Renal cortical epithelial cell (primary cell): ENCODE measurements at places on chromosomes 3 and 15.

- no peak for DNase-seq
Measured at GRCh38 chr3:114469070-114469469, 175.2 kb downstream of the TIGIT start.

GRCh38 chr15:52575072-52575471 is 6.2 kb upstream of the ARPP19 start:
- no peak for DNase-seq

- DNase-seq = no peak
Measured at GRCh38 chr3:120457827-120458226, 7.0 kb upstream of the FSTL1 start.

DNA sequence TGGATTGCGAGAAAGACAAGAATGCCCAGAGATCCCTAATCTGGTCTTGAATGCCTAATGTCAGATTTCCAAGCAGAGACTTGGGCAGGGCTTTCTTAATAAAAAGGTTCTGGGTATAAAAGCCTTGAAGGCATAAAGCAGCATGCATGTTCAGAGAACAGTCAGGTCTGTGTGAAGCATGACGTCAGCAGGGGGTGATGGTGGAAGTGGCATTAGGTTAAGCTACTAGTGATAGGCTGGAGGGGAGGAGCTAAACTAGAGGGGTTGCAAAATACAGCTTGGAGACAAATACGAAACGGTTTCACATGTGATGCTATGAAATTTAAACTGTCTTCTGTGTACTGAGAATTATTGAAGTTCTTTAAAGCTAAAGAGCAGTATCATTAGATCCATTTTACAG is 125.6 kb downstream of the VPS8 start:
- no peak for DNase-seq

- peak; percentile 25 for DNase-seq
Measured at GRCh38 chr3:86180696-86181095, 810.3 kb downstream of the VGLL3 start.

DNA sequence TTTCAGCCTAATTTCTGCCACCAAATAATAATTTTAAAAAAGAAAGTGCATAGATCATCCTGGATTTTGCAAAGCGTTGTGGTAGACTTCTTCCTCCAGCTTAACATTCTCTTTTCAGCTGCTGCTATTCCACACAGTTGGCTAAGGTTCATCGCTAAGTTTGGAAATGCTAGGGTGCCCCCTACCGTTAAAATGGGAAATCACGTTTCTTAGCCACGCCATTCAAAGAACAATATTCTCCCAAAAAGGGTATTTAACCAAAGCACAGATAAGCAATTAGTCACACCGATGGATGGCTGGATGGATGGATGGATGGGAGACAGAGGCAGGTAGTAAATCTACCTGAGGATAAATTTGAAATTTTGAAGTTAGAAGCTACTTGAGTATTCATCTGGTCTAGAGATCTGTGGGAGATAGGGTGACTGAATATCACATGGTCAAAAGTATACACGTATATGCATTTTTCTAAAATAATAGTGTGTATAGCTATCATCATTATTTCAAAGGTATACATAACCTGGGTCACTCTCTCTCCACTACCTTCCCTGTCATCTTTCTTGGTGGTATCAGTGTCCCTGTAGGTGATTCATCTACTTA is 67.2 kb downstream of the EFHB start:
- peak; percentile 54 for DNase-seq

GRCh38 chr3:178059119-178059518 is 477.1 kb upstream of the KCNMB2 start:
- no peak for DNase-seq

- no peak for DNase-seq
Measured at GRCh38 chr3:143128227-143128955, 8.8 kb downstream of the CHST2 start.

DNA sequence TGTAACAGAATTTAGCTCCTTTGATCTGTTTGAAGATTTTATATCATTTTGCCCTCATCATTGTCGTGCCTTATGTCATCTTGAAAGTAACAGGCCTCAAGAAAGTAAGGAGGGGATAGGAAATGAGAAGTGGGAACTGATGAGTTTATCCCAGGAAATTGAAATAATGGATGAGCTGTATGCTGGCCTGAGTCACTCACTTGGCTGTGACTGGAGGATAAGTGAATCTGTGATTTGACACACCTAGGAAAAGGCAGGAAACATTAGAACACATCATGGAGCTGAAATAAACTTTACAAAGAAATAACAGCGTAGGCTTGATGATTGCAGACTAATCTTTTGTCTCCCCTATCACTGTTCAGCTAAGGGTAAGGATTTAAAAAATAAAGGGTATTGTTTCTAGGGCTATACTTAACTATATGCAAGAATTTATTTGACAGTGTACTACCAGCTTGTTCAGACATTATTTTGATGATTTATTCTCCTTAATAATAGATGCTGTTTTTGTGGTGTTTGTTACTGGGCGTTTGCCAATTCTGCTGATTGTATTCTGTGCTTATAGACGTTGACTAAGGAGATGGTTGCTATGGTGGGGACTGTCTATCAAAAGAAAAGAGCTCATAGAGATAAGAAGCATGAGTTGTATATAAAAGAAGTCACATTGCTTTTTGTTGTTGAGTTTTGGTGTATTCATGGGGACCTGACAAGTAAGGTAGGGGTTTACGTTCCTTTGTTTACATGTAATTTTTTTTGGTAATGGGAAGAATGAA is 105.6 kb upstream of the ROPN1 start:
- no peak for DNase-seq

DNA sequence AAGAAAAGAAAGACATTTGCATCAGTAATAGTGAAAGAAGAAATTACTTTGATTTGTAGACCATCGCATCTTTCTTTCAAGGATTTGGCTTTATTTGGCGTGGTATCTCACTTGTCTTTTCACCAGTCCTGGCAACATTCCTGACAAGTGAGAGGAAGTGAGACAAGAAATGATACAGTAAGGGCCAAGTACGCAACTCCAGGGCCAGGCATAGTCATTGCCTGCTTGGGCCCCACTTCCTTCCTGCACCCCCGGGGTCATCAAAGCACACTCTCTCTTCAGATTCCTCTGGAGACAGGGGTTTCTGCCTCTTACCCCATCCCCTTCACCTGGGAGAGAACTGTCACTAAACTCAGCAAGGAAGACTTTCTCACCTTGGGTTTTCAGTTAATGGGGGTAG is 55.1 kb downstream of the CD47 start:
- DNase-seq = no peak

- DNase-seq = peak; percentile 92
Measured at GRCh38 chr3:184176377-184177330, 2.0 kb downstream of the AP2M1 start.

- DNase-seq = no peak
Measured at GRCh38 chr3:193599393-193599792, 6.4 kb downstream of the OPA1 start.

GRCh38 chr15:58805095-58805494 is 34.0 kb downstream of the MINDY2 start:
- no peak for DNase-seq

DNA sequence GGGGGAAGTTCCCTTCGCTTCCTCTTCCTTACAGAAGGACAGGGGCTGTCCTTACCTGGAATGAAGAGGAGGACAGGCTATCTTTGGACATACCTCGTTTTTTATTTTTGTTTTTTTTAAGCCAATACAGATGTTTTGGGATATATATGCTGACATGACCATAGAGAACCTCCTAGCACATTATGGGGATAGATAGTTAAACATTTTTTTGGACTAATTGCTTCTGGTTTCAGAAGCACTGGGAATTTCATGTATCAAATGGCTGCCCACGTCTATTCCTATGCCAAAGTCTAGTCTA is 238.2 kb upstream of the BHLHE40 start:
- no peak for DNase-seq

- DNase-seq = peak; percentile 49
Measured at GRCh38 chr3:152175528-152175889, 93.2 kb upstream of the MBNL1 start.

- peak; percentile 31 for DNase-seq
Measured at GRCh38 chr15:29270169-29270955, 740 bp upstream of the NSMCE3 start.

DNA sequence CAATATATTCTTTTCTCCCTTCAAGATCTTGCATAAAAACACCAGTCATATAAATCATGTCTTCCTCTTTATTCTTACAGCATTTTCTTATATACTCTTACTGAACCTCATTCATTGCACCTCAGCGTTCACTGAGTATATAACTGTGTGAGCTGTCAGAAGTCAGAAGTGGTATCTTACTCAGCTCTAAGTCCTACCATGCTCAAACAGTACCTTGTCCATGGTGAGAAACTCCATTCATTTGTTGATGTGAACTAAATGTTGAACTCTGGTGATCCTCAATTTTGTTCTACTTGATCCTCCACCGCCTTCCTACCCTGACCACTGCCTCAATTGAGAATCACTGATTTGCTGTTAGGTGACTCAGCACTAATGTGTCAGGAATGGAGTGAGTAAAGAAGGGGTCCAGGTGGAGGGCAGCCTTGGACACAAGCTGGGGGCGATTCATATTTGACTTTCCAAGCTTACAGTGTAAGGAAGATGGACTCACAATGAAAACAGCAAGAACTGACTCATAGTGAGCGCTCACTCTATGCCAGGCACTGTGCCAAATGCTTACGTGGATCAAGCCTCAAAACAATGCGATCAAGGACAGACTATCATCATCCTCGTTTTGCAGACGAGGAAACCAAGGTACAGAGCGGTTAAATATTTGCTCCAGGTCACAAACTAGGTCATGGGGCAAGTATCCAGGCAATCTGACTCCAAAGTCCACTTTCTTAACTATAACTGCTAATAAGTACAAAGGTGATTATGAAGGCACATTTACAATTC is 13.5 kb upstream of the ZFYVE19 start:
- peak; percentile 98 for DNase-seq

DNA sequence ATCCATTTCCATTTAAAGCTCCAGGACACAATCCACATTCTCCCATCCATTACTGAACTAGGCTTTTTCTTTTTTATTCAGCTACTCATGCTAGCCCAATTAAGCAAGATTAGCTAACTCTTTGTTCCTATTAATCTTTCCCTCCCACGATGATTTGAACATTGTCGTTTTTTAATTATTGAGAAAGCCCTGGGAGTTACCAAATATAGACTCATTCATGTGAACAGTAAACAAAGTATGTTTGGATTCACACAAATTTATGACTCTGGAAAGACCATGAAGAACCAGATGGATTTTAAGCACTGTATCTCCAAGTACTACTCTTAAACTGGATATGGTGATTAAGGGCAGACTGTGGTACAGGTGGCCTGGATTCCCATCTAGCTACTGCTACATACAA is 82.2 kb downstream of the STRIT1 start:
- DNase-seq = no peak

DNA sequence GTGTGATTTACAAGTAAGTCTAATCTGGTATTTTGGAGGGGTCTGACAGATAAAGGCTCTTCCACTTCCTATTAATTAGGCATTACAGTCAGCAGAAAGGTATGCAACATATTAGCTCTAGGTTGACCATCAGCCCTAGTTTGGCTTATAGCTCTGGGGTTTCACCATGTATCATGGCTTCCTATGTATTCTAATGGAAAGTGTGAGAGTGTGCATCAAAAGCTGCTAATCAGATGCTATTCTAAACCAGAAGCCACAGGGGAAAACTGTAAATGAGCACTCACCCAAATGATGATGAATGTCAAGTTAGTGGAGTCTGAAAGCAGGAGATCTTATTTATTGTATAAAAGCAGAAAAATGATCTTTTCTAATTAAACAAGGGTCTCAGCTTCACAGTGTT is 149.2 kb upstream of the MITF start:
- no peak for DNase-seq

DNA sequence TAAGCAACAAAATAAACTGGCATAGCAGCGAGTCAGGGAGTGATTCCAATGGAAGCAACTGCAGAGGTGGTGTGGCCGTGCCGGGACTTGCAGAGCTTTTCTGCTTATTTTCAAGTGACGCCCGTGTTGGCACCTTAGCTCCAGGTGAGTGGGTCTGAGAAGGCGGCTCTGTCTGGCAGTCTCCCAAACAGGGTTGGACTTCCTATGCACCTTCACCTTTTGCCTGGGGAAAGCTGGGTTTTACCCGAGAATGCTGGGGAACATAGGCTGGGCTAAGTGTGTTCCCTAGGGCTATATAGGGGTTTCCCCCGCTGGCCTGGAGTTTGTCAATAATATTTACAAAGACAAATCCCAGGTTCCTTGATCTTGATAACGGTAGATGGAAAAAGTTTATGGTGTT is 179.9 kb upstream of the TBL1XR1 start:
- peak; percentile 26 for DNase-seq

GRCh38 chr3:32226875-32227500 is 11.5 kb upstream of the CMTM8 start:
- DNase-seq = peak; percentile 26

DNA sequence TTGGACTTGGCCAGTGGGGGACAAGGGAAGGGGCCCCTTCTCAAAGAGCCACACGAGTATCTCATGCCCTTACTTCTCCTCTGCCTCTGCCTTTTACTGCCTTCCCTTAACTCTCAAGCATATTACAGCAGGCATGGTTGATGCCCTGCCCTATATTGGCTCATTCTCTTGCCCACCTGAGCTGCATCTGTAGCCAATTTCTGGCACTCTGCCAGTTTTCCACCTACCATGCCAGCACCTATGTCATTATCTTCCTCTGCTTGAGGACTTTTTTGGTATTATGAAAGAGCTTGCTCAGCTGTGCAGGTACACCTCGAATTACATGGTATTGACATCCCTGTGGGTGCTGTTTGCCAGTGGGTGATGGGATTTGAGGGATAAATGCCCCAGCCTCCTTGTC is 181.8 kb downstream of the OXSM start:
- DNase-seq = no peak

- no peak for DNase-seq
Measured at GRCh38 chr15:86316726-86317383, 237.2 kb downstream of the AGBL1 start.

DNA sequence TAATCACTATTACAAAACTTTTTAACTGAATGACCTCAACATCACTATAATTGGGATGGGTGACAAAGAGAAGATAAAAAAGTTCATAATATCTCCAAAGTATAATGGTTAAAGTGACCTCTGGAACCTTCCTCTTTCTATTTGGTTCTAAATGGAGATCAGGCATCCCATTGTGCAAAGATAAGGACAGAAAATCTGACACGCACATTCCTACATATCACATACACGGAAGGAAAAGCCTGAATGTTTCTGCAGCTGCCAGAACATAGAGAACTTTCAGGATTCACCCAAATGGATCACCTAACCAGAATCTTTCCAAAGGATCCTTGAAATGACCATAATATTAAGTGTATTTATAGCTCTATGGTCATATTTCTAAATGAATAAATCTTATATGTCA is 128.2 kb downstream of the TFDP2 start:
- DNase-seq = no peak

GRCh38 chr3:46930945-46931403 is 45.6 kb downstream of the CCDC12 start:
- peak; percentile 89 for DNase-seq
